Pulmonary artery endothelial cell (primary cell): ENCODE measurements at places on chromosomes 6 and 20.
A peak's percentile ranks its signal among the peaks of the same experiment; 100 is the strongest.

GRCh38 chr6:20404641-20405032 lies 3.0 kb downstream of the E2F3 start:
- DNase-seq = peak; percentile 35

DNA sequence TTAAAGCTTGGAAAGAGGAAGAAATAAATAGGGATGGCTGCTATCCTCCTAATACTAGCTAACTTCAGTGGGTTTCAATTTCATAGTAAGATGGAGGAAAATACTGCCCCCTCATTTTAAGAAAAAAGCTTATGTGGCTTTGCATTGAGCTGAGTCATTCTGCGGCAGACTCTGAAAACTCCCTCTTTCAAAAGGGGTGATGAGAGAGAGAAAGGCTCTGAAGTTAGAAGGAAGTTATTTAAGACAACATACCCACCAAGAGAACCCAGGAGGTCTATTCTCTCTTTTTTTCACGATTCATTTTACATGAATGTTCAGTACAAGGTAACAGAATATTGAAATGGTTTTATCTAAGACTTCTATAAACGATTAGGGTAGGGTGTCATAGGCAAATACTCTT lies 4.5 kb downstream of the PRDM13 start:
- no peak for DNase-seq

DNA sequence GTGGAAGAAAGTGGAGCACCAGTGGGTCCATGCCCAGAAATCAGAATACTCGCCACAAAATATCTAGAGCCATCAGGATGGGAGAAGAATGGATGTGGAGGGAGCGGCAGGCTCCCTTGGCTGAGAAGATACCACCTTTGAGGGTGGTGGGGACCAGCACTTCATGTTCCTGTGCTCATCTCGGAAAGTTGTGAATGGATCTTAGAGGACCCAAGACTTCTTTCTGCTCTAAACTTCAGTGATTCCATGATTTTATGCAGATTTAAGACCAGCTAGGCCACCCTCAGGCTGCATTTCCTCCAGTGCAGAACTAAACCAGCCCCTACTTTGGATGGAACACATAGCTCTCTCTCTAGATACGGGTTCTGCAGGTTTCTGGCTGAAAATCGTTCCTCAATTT lies 416.5 kb downstream of the CDC5L start:
- DNase-seq = no peak

DNA sequence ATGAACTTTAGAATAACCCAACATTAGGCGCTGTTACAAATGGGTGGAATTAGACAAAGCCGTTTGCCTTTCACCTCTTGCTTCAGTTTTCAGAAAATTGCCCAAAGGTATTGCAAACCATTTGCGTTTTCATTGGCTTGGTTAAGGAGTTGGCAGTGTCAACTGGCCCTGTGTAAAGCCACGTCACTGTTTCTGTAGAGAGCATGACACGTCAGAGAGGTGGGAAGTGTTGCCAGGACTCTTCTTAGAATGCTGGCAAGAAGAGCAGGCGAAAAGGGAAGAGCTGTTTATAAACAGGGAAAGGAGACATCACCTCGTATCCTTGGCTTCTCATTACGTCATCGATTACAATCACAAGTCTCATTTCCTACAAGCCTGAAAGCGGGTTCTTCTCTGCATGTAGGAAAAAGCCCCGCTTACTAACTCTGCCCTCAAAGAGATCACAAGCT lies 4.2 kb upstream of the IRF4 start:
- no peak for DNase-seq

DNA sequence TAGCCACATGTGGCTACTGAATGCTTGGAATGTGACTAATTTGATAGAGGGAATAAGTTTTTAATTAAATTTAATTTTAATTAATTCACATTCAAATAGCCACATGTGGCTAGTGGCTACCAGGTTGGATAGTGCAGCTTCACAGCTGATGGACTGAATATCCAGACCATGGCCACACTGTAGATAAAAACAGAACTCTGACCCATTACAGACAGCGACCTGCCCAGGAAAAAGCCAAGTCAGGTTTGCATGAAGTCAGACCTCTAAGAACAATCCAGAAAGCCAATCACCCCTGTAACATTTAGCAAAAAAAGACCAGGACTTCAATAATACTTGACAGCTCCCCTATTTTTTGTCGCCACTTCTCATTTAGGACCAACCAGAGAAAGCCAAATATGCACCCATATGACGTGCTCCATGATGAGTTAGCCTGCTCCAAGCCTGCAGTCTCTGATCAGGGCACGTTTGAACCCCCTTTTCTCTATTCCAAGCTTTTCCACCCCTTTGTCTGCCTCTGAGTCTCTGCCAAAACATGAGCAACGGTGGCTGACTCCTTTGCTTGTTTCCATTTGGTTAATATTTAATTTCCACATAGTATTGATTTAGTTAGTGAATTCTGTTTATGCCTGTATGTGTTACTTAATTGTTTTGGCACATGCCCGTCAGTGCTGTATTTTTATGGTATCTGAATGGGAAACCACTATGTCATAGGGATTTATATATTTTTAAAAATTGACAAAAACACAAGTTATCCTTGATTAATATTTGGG lies 636.3 kb downstream of the UTRN start:
- no peak for DNase-seq
